ENCODE measurements at places on chromosomes 3 and 15.
A peak's percentile ranks its signal among the peaks of the same experiment; 100 is the strongest.

GRCh38 chr3:195105389-195105788 is 165.6 kb downstream of the XXYLT1 start:
- peaks cover 60% of the 10 kb centered on the region for H3K4me1 ChIP-seq
- no peak overlapping the region for H3K4me3 ChIP-seq
- peaks cover 10% of the 10 kb centered on the region for H3K36me3 ChIP-seq
- no peak overlapping the region for H3K27ac ChIP-seq
- no peaks in the 10 kb centered on the region for H3K27me3 ChIP-seq

GRCh38 chr3:32632533-32633265 is 52.3 kb upstream of the CNOT10 start:
- no peak overlapping the region for H3K27ac ChIP-seq
- H3K4me3 ChIP-seq: no peak overlapping the region
- peaks cover 13% of the 10 kb centered on the region for H3K27me3 ChIP-seq
- H3K4me1 ChIP-seq: no peaks in the 10 kb centered on the region

DNA sequence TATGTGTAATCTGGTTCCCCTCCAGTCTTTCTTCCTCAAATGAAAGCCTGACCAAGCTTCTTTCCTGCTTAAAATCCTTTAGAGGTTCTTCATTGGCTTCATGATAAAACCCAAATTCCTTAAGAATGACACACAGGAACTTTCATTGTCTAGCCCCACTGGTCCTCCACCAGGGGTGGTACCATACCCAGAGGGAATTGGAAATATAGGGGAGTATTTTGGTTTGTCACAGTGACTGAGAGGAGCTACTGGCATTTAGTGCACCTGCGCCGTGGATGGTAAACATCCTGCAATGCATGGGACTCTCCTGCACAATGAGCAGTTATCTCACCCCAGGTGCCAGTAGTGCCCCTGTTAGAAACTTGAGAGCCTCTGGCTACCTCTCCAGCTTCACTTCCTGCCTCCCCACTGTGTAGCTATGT is 10.8 kb downstream of the ZWILCH start:
- peak overlapping the region; percentile 36 for H3K27ac ChIP-seq
- H3K36me3 ChIP-seq: peaks cover 19% of the 10 kb centered on the region
- peaks cover 2% of the 10 kb centered on the region for H3K27me3 ChIP-seq
- no peak for DNase-seq
- H3K4me1 ChIP-seq: peaks cover 24% of the 10 kb centered on the region

DNA sequence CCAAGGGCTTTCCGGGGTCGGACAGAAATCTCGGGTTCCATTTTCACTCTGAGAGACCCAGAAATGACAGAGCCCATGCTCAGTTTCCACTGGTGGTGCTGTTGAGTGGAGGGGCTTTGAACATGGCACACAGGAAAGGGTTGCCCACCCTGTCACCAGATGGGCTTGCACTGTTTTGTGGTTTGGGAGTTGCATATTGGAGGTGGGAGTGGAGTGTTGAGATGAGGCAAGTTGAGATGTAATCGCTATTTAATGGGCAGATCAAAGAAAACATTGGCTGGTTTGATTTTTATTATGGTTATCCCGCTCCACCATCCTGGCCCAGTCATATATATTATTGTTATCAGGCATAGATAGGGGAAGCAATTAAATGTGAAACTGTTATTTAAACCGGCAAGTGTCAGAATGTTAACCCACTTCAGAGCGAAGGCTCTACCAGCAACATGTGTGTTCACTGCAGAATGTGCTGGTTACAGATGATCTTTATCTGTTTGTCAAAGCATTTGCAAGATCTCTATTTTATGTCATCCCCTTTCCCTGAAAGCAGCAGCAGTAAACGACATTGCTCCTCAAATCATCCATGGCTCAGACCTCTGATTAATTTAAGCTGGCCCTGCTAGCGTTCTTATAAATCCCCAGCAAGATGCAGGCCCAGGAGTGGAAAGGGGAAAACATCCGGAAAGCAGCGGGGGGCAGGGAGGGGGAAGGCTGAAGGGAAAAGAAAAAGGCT is 58.3 kb upstream of the TSEN2 start:
- H3K27me3 ChIP-seq: peaks cover 5% of the 10 kb centered on the region
- H3K4me1 ChIP-seq: peaks cover 23% of the 10 kb centered on the region
- H3K27ac ChIP-seq: no peak overlapping the region
- H3K4me3 ChIP-seq: no peak overlapping the region

GRCh38 chr3:174821477-174821876 is 37.7 kb upstream of the NAALADL2 start:
- H3K4me3 ChIP-seq: no peak overlapping the region
- H3K4me1 ChIP-seq: no peaks in the 10 kb centered on the region
- H3K27ac ChIP-seq: no peak overlapping the region
- no peaks in the 10 kb centered on the region for H3K36me3 ChIP-seq

GRCh38 chr3:71416876-71417275 is 166.7 kb downstream of the FOXP1 start:
- H3K36me3 ChIP-seq: no peaks in the 10 kb centered on the region
- H3K4me1 ChIP-seq: peaks cover 20% of the 10 kb centered on the region
- H3K27me3 ChIP-seq: no peaks in the 10 kb centered on the region
- DNase-seq: no peak
- no peak overlapping the region for H3K4me3 ChIP-seq

GRCh38 chr3:148992027-148992634 is 791 bp downstream of the GYG1 start:
- peak overlapping the region; percentile 88 for H3K4me3 ChIP-seq
- H3K36me3 ChIP-seq: peaks cover 36% of the 10 kb centered on the region
- peak; percentile 10 for DNase-seq
- peaks cover 28% of the 10 kb centered on the region for H3K4me1 ChIP-seq

- H3K27ac ChIP-seq: peak overlapping the region; percentile 70
- DNase-seq: no peak
- H3K27me3 ChIP-seq: no peaks in the 10 kb centered on the region
- H3K36me3 ChIP-seq: peaks cover 11% of the 10 kb centered on the region
- H3K4me1 ChIP-seq: peaks cover 45% of the 10 kb centered on the region
- H3K4me3 ChIP-seq: peak overlapping the region; percentile 92
Measured at GRCh38 chr3:197736010-197736490, 654 bp downstream of the RUBCN start.

DNA sequence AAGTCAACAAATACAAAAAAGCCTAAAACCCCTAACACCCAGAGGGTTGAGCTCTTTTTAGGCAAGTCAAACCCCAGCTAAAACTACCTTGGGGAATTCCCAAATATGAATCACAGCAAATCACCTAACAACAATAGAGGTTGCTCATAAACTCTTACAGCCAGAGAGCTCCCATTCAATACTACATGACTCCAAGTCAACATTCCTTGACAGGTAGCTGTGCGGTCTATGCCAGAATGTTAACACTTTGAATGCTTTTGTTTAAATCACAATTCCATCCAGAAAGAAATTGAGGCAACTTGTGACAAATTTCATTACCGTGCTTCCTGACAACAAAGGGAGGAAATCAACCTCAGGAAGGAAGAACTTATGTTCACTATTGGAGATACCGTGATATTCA is 7.5 kb upstream of the UACA start:
- H3K27ac ChIP-seq: no peak overlapping the region
- no peaks in the 10 kb centered on the region for H3K27me3 ChIP-seq
- no peak for DNase-seq

- H3K36me3 ChIP-seq: no peaks in the 10 kb centered on the region
- no peaks in the 10 kb centered on the region for H3K4me1 ChIP-seq
- H3K4me3 ChIP-seq: no peak overlapping the region
- no peak for DNase-seq
- no peaks in the 10 kb centered on the region for H3K27me3 ChIP-seq
Measured at GRCh38 chr3:195511136-195511535, 32.0 kb downstream of the PPP1R2 start.

DNA sequence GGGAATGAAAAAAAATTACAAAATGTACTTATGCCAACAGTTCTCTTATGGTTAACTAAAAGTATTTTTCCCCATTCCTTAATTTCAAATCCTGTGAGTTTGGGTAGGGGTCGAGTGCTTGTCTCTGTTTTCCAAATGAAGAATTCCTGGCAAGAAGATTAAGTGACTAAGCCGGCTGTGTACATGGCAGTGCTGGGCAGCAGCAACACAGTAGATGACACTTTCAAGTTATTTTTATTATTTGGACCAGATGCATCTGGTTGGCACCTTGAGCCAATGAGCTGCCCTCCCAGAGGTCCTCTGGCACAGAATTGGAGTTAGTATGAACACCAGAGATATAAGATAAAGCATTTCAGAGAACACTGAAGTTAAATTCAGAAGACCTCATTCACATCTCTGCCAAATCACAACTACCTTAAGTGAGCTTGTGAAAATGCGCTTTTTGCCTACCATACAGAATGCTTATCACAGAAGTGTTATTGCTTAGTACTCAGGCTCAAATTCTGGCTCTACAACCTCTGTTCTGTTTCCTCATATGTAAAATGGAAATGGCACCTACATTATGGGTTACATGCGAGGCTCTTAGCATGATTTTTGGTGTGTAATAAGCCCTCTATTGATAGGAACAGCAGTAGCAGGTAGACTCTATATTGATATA is 256.9 kb downstream of the UBE2E2 start:
- peaks cover 26% of the 10 kb centered on the region for H3K4me1 ChIP-seq
- no peaks in the 10 kb centered on the region for H3K27me3 ChIP-seq
- H3K27ac ChIP-seq: no peak overlapping the region
- H3K36me3 ChIP-seq: peaks cover 19% of the 10 kb centered on the region

DNA sequence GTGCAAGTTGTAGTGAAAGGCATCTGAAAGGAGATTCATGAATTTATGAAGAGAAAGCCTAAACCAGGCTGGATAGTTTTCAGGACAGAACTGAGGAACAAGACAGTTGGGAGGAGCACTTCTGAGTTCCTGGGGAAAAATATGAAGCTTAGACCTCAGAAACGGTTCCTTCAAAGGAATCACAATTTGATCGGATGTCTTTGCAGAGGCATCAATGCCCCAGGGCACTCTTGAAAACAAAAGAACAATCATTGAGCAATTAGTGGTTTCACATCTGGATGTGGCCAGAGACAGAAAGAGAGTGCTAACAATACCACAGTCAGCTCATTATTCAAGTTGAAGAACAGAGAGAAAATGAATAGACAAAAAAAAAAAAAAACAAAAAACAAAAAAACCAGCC is 86.2 kb downstream of the KLF13 start:
- H3K4me3 ChIP-seq: no peak overlapping the region
- DNase-seq: no peak
- H3K27ac ChIP-seq: no peak overlapping the region
- 0 out of 2 replicates have a peak, but pooled peaks cover 3% of the 10 kb centered on the region for H3K27me3 ChIP-seq
- H3K36me3 ChIP-seq: peaks cover 10% of the 10 kb centered on the region
- H3K4me1 ChIP-seq: peaks cover 21% of the 10 kb centered on the region

GRCh38 chr15:39908186-39908585 is 11.9 kb downstream of the GPR176 start:
- DNase-seq: peak; percentile 88
- H3K4me1 ChIP-seq: peaks cover 86% of the 10 kb centered on the region
- peaks cover 50% of the 10 kb centered on the region for H3K36me3 ChIP-seq
- no peaks in the 10 kb centered on the region for H3K27me3 ChIP-seq
- H3K4me3 ChIP-seq: peak overlapping the region; percentile 71

- H3K27me3 ChIP-seq: peaks cover 17% of the 10 kb centered on the region
- DNase-seq: no peak
- H3K27ac ChIP-seq: no peak overlapping the region
- peaks cover 10% of the 10 kb centered on the region for H3K4me1 ChIP-seq
Measured at GRCh38 chr15:98610991-98611390, 37.3 kb upstream of the IGF1R start.

GRCh38 chr15:59711451-59712243 is 22.5 kb upstream of the BNIP2 start:
- no peaks in the 10 kb centered on the region for H3K36me3 ChIP-seq
- no peak overlapping the region for H3K27ac ChIP-seq
- peaks cover 23% of the 10 kb centered on the region for H3K27me3 ChIP-seq

GRCh38 chr15:77013776-77014131 is 18.8 kb downstream of the PSTPIP1 start:
- no peak for DNase-seq
- H3K27me3 ChIP-seq: peaks cover 26% of the 10 kb centered on the region
- no peak overlapping the region for H3K4me3 ChIP-seq

DNA sequence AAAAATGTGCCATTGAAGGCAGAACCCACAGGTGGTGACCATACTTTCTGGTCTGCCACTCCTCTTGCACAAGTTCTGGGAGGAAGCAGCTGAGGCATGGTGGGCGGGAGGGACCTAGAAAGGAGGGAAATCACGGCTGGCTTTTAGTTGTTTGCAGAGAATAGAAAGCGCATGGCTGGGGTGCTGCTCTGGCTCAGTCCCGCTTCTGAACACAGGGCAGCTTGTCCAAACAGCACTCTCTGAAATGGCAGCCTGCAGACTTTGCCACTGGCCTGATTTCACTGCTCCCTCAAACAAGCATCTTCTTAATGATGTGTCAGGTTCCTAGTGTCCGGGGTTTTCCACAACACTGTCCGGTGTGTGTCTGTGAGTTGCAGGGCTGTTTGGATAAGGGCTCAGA is 76.7 kb downstream of the AAGAB start:
- H3K27me3 ChIP-seq: peaks cover 43% of the 10 kb centered on the region
- peaks cover 62% of the 10 kb centered on the region for H3K36me3 ChIP-seq
- H3K27ac ChIP-seq: peak overlapping the region; percentile 90
- peaks cover 87% of the 10 kb centered on the region for H3K4me1 ChIP-seq
- H3K4me3 ChIP-seq: peak overlapping the region; percentile 65

DNA sequence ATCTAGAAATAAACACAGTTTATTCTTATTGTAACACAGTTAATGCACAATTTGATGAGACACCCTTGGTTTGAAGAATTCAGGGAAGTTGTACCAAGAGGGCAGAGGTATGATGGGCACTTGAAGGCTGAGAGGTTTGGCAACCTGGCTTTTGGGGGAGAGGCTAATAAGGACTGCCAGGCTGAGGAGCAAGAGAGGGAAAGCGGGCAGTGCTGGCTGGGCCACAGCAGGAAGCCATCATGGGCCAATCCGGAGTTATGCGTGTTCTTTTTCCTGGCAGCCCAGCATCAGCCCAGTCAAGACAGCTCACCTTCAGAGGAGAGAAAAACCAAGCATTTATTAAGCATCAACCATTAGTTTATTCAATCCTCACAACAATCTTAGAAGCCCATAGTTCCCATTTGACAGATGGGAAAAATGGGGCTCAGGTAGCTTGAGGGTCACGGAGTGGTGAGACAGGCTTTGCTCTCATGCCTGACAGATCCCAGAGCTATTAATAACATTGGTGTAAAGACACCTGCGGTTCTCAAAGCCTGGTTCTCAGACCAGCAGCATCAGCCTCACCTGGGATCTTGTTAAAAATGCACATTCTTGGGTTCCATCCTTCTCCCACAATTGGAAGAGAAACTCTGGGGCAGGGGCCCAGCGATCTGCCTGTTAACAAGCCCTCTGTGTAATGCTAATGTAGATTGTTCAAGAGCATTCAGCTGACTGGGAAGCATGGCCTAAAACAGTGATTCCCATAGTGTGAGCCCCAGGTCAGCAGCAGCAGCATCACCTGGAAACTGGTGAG is 183.7 kb downstream of the NTRK3 start:
- no peak overlapping the region for H3K27ac ChIP-seq
- H3K27me3 ChIP-seq: peaks cover 4% of the 10 kb centered on the region
- H3K36me3 ChIP-seq: no peaks in the 10 kb centered on the region
- DNase-seq: no peak
- no peaks in the 10 kb centered on the region for H3K4me1 ChIP-seq

- H3K4me1 ChIP-seq: peaks cover 22% of the 10 kb centered on the region
- no peak for DNase-seq
- H3K36me3 ChIP-seq: no peaks in the 10 kb centered on the region
- H3K27me3 ChIP-seq: peaks cover 1% of the 10 kb centered on the region
- H3K27ac ChIP-seq: no peak overlapping the region
- no peak overlapping the region for H3K4me3 ChIP-seq
Measured at GRCh38 chr3:17088602-17089313, 204.0 kb downstream of the PLCL2 start.

All from HFFc6 (cell line).